Neural progenitor cell (in vitro differentiated cells): ENCODE measurements at places on chromosomes 3 and 15. TPM values are rescaled to one million over a fixed set of nuclear protein-coding genes. Genes with fewer than 3 reads are reported as not detected.
A peak's percentile ranks its signal among the peaks of the same experiment; 100 is the strongest.

DNA sequence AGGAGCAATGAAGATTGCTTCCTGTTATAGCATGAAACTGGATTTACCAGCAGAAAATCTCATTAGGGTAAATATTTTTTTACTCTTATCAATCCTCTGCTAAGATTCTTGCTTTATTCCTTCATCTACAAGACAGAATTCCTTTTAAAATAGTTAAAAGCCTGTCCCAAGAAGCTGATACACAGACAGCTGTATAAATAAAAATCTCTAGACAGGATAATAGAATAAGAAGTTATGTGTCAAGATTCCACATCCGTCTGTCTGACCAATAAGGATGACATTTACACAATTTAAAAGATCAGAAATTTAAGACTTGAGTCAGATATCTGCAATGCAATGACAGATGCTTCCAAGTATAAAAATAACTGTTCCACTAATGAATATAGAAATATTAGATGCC lies 57.6 kb downstream of the SSR3 start:
- no peak overlapping the region for H3K4me3 ChIP-seq
- no peaks in the 10 kb centered on the region for H3K27me3 ChIP-seq
- no peak for DNase-seq
- H3K4me1 ChIP-seq, result no peaks in the 10 kb centered on the region
- H3K36me3 ChIP-seq, result no peaks in the 10 kb centered on the region

DNA sequence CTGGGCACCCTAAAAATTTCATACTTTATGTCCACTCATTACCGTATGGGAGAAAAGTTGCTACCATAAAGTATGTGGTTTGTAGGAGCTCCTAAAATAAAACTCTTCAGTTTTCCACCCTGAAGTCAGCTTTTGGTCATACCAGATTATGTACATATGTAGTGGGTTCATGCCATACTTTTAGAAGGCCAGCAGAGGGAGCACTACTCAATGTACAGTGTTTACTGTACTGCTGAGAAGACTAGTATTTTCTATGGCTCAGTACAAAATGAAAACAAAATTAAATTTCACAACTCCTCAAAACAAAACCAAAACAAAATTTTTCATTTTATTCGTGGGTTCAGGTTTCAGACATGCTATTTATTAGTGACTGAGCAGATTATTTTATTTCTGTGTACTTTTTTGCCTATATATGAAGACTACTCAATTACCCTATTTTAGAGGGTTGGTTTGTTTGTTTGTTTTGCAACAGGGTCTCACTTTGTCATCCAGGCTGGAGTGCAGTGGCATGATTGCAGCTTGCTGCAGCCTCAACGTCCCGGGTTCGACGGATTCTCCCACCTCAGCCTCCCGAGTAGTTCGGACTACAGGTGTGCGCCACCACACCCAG lies 24.3 kb downstream of the NXPE3 start:
- H3K36me3 ChIP-seq, result peaks cover 6% of the 10 kb centered on the region
- H3K27me3 ChIP-seq, result no peaks in the 10 kb centered on the region
- no peaks in the 10 kb centered on the region for H3K4me1 ChIP-seq
- no peak overlapping the region for H3K4me3 ChIP-seq

- no peaks in the 10 kb centered on the region for H3K36me3 ChIP-seq
- no peak overlapping the region for H3K4me3 ChIP-seq
- H3K27ac ChIP-seq, result no peak overlapping the region
- DNase-seq, result no peak
- H3K27me3 ChIP-seq, result no peaks in the 10 kb centered on the region
These were observed 35.7 kb upstream of the APEH start for GRCh38 chr3:49638445-49638844.

- DNase-seq, result no peak
- no peak overlapping the region for H3K27ac ChIP-seq
- peaks cover 18% of the 10 kb centered on the region for H3K4me1 ChIP-seq
- H3K27me3 ChIP-seq, result no peaks in the 10 kb centered on the region
- no peaks in the 10 kb centered on the region for H3K36me3 ChIP-seq
- H3K4me3 ChIP-seq, result no peak overlapping the region
These were observed 222.8 kb upstream of the UBE2E2 start for GRCh38 chr3:22980346-22980745.

DNA sequence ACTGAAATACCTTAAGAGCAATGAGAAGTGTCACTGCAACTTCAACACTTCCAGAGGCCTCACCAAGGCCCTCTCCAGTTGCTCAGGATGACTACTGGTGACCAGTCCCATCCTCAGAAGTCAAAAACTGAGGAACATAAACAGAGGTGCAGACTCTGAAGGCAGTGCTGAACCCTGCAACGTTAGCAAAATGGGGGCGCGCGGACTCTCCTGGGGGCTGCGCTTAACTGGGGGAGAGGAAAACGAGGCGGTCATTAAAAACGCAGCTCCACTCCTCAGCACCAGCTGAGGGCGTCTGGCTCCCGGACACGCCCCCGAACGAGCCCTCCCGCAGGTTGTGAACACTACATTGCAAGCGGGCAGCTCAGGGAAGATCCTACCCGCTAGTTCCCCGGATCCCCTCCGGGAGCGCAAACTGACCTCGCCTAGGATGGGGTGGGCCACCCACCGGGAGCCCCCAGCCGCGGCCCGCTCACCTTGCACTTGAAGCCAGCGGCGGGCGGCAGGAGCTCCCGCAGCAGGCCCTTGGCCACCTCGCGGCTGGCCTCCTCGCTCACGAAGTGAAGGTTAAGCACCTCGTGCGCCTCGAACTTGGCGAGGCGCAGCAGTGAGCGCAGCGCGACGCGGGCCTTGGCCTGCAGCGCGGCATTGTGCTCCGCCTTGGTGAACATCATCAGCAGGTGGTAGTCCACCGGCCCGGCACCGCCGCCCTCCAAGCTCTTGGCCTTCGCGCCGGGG lies 711 bp downstream of the XXYLT1 start:
- peak overlapping the region; percentile 77 for H3K4me3 ChIP-seq
- H3K4me1 ChIP-seq, result peaks cover 11% of the 10 kb centered on the region
- peak; percentile 78 for DNase-seq

DNA sequence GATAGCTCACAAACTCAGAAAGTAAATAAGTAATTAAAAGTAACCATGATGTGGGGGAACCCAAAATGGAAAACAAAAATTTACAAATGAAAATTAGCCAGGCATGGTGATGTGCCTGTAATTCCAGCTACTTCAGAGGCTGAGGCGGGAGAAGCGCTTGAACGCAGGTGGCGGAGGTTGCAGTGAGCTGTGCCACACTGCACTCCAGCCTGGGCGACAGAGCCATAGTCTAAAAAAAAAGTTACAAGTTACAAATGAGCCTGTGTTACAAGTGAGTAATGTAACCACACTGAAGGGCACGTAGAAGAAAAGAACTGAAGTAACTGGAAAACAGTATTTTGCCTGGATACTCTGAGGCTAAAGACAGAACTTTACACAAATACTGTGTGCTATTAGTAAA lies 11.3 kb downstream of the EXOSC7 start:
- no peak overlapping the region for H3K4me3 ChIP-seq
- H3K4me1 ChIP-seq, result no peaks in the 10 kb centered on the region
- H3K27ac ChIP-seq, result no peak overlapping the region
- no peaks in the 10 kb centered on the region for H3K27me3 ChIP-seq

Gene PCOLCE2
- 18.2 and 32.5 TPM in 2 replicates for total RNA-seq

Gene CPA3
- total RNA-seq, result not detected in 2 replicates
